ENCODE measurements at places on chromosomes 6 and 20. TPM values are rescaled to one million over a fixed set of nuclear protein-coding genes. Genes with fewer than 3 reads are reported as not detected.
A peak's percentile ranks its signal among the peaks of the same experiment; 100 is the strongest.

DNA sequence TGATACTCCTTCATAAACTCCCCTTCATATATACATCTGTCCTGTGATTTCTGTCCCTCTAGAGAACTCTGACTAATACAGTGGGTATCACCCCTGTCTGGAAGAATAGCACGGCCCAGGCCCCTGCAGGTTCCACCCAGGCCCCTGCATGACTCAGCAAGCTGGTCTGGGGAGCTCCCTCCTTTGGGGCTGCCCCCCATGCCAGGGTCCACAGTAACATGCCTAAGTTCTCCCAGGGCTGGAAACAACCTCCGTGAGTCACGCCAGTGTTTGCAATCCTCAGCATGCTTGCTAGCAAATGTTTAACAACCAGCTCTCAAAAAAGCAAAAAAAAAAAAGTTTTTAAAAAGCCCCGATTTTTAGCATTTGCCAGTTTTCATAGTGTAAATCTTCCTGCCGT is 134.3 kb upstream of the CDH4 start:
- no peak for DNase-seq
- H3K27ac ChIP-seq: no peak overlapping the region
- no peaks in the 10 kb centered on the region for H3K4me1 ChIP-seq
- no peaks in the 10 kb centered on the region for H3K36me3 ChIP-seq
- H3K4me3 ChIP-seq: no peak overlapping the region
- no peaks in the 10 kb centered on the region for H3K27me3 ChIP-seq

Gene HRH3
- polyA plus RNA-seq: 0.02 TPM

Gene HLA-DQB2
- not detected for polyA plus RNA-seq

Gene EYA4
- polyA plus RNA-seq: 0.08 TPM

DNA sequence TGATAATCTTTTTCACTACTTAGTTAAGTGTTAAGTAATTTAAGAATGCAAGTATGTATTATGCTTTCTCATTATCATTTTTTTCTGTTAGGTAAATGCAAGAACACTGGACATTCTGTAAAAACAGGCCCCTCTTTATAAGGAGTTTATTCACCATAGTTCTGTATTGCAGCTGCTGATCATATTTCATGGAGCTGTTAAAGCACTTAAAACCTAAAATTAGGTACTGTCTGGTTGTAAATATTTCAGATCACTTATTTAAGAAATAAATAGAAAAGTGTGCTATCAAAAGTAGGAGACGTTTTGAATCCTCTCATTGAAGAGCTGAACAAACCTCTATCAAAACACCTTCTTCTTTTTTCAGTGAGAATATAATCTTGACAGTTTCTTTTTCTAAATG is 3.9 kb downstream of the EYA4 start:
- no peaks in the 10 kb centered on the region for H3K4me1 ChIP-seq
- H3K36me3 ChIP-seq: no peaks in the 10 kb centered on the region
- H3K27me3 ChIP-seq: peaks cover 42% of the 10 kb centered on the region
- DNase-seq: no peak

Gene SLC17A1
- not detected for polyA plus RNA-seq

DNA sequence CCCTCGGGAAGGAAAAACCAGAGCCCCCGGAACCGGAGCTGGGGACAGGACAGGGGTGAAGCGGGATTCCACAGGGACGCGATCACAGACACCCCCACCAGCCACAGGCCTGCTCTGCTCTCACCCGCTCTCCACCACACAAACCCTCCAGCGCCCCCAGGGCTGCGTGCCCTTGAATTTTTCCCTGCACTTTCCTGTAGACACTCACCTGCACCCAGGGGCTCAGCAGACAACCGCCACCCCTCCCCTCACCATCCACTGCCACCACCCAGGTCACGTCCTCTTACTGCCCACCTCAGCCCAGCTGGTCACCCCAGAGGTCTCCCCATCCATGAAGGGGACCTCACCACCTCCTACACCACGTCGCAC is 631 bp downstream of the ULBP2 start:
- H3K4me3 ChIP-seq: peak overlapping the region; percentile 56
- peaks cover 32% of the 10 kb centered on the region for H3K27me3 ChIP-seq

Gene HTR1E
- polyA plus RNA-seq: 0.02 TPM

Gene CALHM4
- polyA plus RNA-seq: not detected

- no peaks in the 10 kb centered on the region for H3K27me3 ChIP-seq
- peak overlapping the region; percentile 16 for H3K27ac ChIP-seq
- DNase-seq: no peak
- peaks cover 35% of the 10 kb centered on the region for H3K4me1 ChIP-seq
These were observed 61.0 kb downstream of the SNAI1 start for GRCh38 chr20:50043573-50044352.

DNA sequence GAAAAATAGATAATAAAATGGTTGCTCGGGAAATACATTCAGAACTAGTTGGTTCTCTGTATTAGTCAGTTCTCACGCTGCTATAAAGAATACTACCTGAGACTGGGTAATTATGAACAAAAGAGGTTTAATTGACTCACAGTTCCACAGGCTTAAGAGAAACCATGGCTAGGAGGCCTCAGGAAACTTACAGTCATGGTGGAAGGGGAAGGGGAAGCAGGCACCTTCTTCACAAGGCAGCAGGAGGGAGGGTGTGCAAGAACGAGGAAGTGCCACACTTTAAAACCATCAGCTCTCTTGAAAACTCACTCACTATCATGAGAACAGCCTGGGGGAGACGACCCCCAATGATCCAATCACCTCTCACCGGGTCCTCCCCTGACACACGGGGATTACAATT is 24.2 kb upstream of the SNX9 start:
- DNase-seq: no peak
- H3K27me3 ChIP-seq: no peaks in the 10 kb centered on the region
- no peak overlapping the region for H3K27ac ChIP-seq
- no peaks in the 10 kb centered on the region for H3K4me1 ChIP-seq

DNA sequence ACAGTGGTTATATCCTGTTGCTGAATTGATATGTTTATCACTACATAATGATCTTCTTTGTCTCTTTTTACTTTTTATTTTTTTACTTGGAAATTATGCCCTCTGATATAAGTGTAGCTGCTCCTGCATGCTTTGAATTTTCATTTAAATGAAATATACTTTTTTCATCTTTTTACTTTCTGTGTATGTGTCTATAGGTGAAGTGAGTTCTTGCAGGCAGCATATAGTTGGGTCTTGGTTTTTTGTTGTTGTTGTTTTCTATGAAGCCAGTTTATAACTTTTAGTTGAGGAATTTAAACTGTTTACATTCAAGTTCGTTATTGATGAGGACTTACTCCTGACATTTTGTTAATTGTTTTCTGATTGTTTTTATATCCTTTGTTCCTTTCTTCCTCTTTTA is 103.1 kb upstream of the DOK5 start:
- no peak overlapping the region for H3K27ac ChIP-seq
- H3K27me3 ChIP-seq: no peaks in the 10 kb centered on the region
- DNase-seq: no peak
- no peaks in the 10 kb centered on the region for H3K36me3 ChIP-seq
- no peak overlapping the region for H3K4me3 ChIP-seq

GRCh38 chr6:49416195-49416594 is 46.9 kb downstream of the MMUT start:
- H3K4me1 ChIP-seq: no peaks in the 10 kb centered on the region
- H3K4me3 ChIP-seq: no peak overlapping the region
- no peaks in the 10 kb centered on the region for H3K27me3 ChIP-seq
- no peak overlapping the region for H3K27ac ChIP-seq

Gene PROKR2
- 0.13 TPM for polyA plus RNA-seq

Gene TREML2
- not detected for polyA plus RNA-seq

DNA sequence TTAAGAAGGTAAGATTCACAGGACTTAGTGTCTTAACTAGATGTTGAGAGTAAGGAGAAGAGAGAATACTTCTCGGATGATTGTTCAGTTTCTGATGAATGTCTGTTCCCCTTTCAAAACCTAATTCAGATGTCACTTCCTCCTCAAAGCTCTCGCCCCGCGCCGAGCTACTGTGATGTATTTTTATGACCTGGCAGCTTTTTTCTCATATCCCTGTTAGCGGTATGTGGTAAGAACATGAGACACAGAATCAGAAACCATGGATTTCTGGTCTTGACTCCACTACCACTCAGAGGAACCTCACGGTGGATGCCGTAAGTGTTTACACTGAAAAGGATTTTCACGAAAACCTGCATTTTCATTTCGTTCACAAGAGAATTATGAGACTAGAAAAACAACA is 48.4 kb downstream of the CEP43 start:
- no peaks in the 10 kb centered on the region for H3K36me3 ChIP-seq
- no peaks in the 10 kb centered on the region for H3K27me3 ChIP-seq
- DNase-seq: no peak
- H3K4me3 ChIP-seq: no peak overlapping the region
- no peaks in the 10 kb centered on the region for H3K4me1 ChIP-seq

Gene PRSS16
- polyA plus RNA-seq: 0.07 TPM

GRCh38 chr20:41155261-41155660 is 17.9 kb downstream of the PLCG1 start:
- no peak for DNase-seq
- no peaks in the 10 kb centered on the region for H3K27me3 ChIP-seq
- H3K36me3 ChIP-seq: no peaks in the 10 kb centered on the region
- peaks cover 37% of the 10 kb centered on the region for H3K4me1 ChIP-seq

Gene ANKEF1
- polyA plus RNA-seq: 2.9 TPM

GRCh38 chr6:142395266-142395665 is 93.5 kb downstream of the ADGRG6 start:
- peak overlapping the region; percentile 68 for H3K27ac ChIP-seq
- H3K27me3 ChIP-seq: no peaks in the 10 kb centered on the region
- no peak for DNase-seq
- peaks cover 32% of the 10 kb centered on the region for H3K36me3 ChIP-seq

DNA sequence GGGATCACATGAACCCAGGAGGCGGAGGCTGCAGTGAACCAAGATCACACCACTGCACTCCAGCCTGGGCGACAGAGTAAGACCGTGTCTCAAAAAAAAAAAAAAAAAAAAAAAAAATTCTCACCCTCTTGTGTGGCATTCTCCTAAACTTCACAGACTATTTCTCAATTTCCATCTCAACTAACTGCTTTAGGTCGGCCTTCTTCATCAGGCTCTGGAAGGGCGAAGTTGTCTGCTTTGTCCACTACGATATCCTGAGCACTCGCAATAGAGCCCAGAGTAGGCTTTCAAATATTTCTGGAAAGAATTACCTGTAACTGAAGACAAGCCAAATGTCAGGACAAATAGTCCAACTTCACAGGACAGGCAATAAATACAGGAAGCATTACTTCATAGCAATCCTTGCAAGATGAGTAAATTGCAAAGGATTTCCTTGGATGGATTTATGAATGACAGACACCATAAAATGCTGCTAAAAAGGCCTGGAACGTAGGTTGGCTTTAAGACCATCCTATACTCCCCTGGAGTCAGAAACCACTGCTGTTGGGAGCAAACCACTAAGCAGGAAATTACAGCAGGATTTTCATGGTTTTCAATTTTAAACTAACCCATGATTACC is 116.3 kb upstream of the SLC2A12 start:
- H3K36me3 ChIP-seq: peaks cover 58% of the 10 kb centered on the region
- no peak for DNase-seq
- H3K4me1 ChIP-seq: peaks cover 43% of the 10 kb centered on the region
- H3K27ac ChIP-seq: no peak overlapping the region
- no peak overlapping the region for H3K4me3 ChIP-seq

Gene GSTA2
- polyA plus RNA-seq: not detected

DNA sequence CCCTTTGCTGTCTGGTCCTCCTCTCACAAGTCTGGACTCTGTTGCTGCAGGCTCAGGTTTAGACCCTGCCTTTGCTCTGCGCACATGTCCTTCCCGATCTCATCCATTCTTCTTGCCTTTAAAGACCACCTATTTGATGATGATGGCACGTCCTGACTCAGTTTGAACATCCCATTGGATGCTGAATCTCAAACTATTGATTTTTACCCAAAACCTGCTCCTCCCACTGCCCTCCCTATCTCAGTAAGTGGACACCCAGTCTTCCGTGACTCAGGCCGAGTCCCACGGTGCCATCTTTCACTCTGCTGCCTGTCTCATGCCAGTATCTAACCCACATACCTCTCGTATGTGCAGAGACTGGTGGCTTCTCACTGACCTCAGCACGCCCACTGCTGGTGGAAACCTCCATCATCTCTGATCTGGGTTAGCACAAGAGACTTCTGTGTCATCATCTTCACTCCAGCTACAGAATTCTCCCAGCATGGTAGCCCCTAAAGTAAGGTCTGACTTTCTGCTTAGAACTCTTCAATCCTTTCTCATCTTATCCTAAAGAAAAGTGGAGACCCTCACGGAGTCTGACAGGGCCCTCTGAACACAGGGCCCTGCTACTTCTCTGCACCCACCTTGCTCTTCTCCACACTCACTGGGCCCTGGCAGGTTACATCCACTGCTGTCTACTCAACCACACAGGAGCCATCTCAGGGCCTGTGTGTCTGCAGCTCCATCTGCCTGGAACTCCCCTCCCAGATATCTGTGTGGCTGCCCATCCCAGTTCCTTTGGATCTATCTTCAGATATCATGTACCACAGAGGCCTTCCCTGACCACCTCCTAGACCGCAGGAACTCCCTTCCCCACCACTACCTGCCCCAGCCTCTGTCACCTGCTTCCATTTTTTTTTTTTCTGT is 387.1 kb upstream of the AGPAT4 start:
- H3K4me1 ChIP-seq: no peaks in the 10 kb centered on the region
- H3K4me3 ChIP-seq: no peak overlapping the region
- no peaks in the 10 kb centered on the region for H3K27me3 ChIP-seq
- H3K27ac ChIP-seq: no peak overlapping the region
- no peak for DNase-seq

Gene RAB5IF
- 108 TPM for polyA plus RNA-seq

DNA sequence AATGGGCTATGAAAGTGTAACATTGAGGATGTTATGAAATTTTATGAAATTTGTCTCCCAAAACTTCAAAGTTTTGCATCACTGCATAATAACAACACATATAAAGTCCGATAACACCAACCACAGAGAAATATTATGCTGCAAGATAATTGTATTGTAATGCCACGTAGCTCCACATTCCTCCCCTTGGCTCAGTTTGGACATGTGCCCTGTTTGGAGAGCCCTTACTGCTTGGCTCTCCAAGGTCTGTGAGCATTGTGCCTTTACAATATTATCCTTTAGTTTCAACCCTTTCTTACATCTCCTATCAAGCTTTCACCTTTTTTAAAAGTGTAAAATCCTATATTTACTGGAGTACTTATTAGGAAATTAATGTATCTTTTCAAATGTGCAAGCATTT is 10.8 kb downstream of the HBS1L start:
- no peak for DNase-seq
- H3K27ac ChIP-seq: no peak overlapping the region
- no peak overlapping the region for H3K4me3 ChIP-seq
- no peaks in the 10 kb centered on the region for H3K27me3 ChIP-seq
- H3K4me1 ChIP-seq: no peaks in the 10 kb centered on the region
- H3K36me3 ChIP-seq: peaks cover 6% of the 10 kb centered on the region
